ENCODE measurements at places on chromosomes 7 and 10. TPM values are rescaled to one million over a fixed set of nuclear protein-coding genes. Genes with fewer than 3 reads are reported as not detected.

GRCh38 chr10:17029581-17030271 is 99.9 kb downstream of the CUBN start:
- DNase-seq, result no peak

- no peak for DNase-seq
Observed at GRCh38 chr7:15204421-15204820, 301.9 kb upstream of the DGKB start.

GRCh38 chr7:155867280-155867679 is 55.0 kb upstream of the SHH start:
- no peak for DNase-seq

DNA sequence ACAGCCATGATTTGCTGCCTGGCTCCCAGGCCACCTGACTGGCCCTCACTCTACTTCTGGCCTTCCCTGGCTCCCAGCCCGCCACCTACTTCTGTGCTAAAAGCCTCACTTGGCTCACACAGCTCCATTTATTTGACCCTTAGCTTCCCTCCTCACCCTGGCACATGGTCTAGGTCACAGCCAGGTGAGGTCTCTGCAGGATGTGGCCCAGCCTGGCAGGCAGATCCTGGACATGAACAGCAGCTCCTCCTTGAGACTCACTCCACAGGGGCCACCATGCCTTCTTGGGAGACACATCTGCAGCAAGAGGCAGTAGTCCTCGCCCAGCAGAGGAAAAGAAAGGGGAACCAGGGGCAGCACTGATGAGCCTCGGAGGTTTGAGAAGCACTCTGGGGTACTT is 64.6 kb downstream of the GRID1 start:
- no peak for DNase-seq

GRCh38 chr10:119931871-119932270 is 39.3 kb downstream of the SEC23IP start:
- DNase-seq, result no peak

Gene CYP2C9
- total RNA-seq, result 1.6 TPM

Gene TLX1
- not detected for total RNA-seq

All from body of pancreas (tissue), 4 donors.